ENCODE measurements at places on chromosomes 4 and X.

DNA sequence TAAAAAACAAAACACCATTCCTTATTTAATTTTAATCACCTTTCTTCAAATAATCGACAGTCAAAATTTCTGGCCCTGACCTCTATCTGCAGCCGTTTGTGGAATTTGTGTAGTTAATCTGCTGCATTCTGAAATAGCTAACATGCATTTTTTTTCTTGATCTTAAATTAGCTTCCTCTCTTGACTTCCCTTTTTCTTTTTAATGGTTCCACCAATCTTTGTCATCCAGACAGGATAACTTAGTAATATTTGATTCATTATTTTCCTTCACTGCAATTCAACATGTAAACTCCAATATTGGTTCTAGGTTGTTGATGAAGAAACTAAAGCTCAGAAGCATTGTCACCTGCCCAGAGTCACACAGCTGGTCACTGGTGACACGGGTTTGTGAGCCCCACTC is 77.3 kb downstream of the ARHGAP10 start:
- DNase-seq, result no peak

DNA sequence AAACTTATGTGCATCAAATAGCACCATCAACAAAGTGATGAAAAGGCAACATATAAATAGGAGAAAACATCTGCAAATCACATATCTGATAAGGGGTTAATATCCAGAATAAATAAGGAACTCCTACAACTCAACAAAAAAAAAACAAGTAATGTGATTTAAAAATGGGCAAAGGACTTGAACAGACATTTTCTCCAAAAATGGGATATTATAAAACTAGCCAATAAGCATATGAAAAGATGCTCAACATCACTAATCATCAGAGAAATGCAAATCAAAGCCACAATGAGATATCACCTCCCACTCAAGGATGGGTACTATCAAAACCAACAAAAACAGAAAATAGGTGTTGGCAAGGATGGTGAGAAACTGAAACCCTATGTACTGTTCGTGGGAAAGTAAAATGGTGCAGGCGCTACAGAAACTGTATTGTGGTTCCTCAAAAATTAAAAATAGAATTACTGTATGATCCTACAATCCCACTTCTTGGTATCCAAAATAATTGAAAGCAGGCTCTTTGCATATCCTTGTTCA is 2.4 kb downstream of the DNAJB14 start:
- DNase-seq, result no peak

DNA sequence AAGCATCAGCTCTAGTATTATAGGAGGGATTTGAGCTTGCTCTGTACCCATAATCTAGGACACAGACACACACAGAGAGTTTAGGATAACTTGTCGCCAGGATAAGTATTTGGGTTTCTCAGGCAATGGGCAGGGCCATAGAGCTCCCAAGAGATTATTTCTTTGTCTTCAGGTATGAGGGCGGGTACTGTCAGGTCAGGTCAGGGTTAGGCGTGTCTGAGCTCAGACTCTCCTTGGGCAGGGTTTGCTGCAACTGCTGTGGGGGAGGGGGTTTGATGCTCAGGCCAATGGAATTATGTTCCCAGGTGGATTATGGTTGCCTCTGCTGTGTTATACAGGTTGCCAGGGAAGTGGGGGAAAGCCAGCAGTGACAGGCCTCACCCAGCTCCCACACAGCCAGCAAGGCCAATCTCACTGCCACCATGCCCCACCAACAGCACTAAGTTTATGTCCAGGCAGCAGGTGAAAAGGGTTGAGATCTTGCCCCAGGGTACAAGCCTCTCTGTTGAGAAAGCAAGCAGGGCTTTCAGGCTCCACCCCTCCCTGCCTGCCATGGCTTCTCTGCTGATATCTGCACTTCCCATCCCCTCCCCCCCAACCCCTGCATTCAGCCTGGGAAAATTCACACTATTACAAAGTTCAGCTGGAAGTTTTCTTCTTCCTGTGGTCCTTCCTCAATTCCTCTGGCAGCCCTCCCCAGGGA is 101.3 kb downstream of the RRAGB start:
- DNase-seq, result no peak

GRCh38 chrX:73765776-73766430 is 202.9 kb downstream of the CHIC1 start:
- no peak for DNase-seq

DNA sequence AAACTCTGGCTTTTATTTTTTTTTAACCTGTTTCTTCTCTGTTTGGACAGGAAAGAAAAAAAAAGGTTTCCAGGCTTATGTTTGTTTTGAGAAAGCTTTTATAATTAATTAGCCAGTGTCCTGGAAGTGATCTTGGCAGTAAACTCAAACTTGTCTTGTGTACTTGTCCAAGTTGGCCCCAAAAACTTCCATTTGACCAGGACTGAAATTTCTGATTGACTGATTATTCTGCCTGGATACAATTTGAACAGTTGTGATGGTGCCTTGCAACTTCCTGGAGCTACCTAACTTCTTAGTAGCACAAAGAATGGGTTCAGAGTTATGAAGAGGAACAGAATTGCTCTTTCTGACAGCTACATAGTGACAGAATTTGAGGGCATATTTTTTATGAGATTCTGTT is 62.0 kb downstream of the SLC4A4 start:
- DNase-seq, result no peak

GRCh38 chr4:144171697-144172096 is 31.2 kb upstream of the GYPA start:
- DNase-seq, result no peak

DNA sequence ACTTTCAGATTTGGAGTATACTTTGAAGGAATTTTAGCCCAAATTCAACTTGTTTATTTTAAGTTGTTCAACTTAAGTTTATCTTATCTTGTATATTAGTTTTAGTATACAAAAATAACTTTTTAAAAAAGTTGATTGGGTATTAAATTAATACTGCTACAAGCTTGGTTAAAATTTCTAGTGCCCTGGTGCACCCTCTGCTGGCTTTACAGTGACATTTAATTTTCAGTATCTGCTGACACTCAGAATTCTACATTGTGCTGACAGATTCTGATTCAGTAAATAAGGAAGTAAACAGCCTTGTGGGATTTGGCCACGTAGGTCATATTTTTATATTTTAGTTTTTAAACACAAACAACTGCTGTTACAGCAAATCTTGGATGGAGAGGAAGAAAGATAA is 2.9 kb downstream of the EDA start:
- DNase-seq, result no peak

DNA sequence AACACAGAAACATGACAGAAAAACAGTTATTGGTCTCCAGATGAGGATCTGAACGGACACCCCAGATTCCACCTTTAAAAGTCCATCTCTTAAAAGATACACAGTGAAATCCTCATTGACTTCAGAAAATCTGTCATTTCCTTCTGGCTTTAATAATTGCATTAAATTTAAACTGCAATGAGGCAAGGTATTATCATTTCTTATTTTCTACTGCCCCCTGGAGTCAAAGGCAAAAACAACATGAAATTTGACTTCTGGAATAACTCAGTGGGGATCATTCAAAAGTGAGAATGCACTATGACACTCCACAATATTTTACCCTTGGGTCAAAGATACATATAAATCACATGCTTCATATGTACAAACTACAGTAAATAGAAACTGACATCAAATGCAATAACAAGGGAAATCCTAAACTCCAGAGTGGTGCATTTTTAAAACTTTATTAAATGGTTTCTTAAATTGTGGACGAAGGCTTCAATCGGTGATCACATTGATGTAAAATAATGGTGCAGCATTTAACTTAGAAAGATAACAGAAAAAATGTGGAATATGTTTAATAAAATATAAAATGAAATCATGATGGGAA is 56.4 kb upstream of the SPANXN1 start:
- no peak for DNase-seq

- DNase-seq, result no peak
These were observed 53.5 kb downstream of the HTRA3 start for GRCh38 chr4:8322794-8323704.

DNA sequence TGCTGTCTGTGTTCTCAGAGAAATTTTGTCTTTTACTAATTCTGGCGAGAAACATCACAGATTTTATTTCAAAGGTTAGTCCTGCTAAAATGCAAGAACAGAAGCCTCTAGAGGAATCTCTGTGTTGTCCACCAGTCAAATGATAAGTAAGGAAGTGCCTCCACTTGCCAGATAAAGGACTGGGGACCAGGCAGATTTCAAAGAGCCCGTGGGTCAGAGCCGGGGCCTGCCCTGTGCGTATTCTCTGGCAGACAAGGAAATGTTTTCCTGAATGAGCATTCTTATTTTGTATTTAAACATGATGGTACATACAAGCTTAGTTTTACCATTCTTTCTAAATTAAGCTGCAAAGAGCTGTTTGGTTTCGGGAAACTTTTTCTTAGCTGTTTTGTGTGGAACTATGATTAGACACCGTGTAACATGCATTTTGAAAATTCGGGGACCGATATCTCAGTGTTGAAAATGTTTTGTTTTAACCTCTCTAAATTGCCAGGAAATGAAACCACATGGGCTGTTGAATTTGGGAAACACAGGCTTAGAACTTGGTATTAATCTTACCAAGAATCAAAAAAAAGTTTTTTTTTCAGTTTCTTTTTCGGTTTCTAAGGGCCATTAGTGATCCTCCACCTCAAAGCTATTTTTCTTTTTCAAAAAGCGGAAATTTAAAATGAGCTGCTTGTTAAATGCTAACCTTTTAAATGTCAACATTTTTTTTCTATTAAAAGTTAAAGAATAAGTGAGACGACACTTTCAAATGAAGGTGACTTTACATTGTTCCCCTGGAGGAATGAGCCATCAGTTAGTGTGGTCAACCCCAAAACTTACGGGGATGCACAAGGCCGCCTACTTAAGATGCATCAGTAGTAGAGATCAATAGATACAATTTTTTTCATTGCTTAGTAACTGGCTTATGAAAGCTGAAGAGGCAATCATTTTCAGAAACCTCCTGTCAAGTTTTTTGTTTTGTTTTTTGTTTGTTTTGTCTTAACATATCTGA is 89.6 kb upstream of the MTM1 start:
- DNase-seq, result no peak

DNA sequence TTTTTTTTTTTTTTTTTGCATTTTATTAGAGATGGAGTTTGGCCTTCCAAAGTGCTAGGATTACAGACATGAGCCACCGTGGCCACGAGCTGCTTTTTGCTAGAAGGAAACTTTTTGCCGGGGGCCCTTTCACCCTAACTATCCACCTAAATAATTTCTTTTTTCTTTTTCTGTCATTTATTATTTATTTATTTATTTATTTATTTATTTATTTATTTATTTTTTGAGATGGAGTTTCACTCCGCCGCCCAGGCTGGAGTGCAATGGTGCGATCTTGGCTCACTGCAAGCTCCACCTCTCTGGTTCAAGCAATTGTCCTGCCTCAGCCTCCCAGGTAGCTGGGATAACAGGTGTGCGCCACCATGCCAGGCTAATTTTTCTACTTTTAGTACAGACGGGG is 303.9 kb downstream of the ASMT start:
- DNase-seq, result no peak

- no peak for DNase-seq
These were observed 37.1 kb downstream of the PCDH10 start for GRCh38 chr4:133186210-133186609.

DNA sequence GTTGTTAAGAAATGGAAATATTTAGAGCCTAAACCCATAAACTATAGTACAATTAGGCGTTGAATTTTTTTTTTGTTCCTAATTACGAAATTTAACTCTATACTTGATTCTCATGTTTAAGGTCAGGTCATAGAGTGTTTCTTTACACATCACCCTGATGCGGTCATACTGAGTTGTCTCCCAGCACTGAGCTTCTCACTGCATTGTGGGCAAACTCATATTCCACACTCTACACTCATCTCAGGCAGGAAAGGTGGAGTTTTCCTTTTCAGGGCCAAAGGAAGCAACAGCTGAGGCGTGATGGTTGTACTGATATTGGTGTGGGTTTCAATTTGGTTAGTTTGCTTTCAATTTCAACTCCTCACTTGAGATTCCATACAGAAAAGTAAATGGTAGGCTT is 75.4 kb downstream of the FAT4 start:
- DNase-seq, result no peak

DNA sequence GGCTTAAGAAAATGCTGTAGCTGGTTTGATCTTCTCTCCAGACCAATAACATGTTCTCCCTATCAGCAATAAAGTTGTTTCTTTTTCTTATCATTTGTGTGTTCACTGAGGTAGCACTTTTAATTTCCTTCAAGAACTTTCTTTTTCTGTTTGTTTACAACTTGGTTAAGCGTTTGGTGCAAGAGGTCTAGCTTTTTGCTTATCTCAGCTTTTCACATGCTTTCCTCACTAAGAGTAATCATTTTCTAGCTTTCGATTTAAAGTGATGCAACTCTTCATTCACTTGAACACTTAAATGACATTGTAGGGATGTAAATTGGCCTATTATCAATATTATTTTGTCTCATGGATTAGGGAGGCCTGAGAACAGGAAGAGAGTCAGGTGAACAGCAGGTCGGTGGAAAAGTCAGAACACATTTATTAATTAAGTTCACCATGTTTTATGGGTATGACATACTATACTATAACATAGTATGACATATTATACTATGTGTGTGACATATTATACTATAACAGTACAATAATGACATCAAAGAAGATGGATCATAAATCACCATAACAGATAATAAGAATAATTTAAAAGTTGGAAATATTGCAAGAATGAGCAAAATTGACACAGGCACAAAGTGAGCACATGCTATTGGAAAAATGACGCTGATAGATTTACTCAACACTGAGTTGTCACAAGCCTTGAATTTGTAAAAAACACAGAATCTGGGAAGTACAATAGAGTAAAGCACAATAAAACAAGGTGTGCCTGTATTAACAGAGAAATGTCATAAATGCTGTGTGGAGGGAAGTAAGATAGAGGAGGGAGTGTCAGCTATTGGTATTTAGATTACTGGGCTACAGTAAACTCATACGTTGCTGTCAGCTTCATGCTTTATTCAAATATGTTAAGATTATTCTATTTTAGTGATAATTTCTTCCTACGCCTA is 218.6 kb upstream of the SLC7A11 start:
- no peak for DNase-seq

DNA sequence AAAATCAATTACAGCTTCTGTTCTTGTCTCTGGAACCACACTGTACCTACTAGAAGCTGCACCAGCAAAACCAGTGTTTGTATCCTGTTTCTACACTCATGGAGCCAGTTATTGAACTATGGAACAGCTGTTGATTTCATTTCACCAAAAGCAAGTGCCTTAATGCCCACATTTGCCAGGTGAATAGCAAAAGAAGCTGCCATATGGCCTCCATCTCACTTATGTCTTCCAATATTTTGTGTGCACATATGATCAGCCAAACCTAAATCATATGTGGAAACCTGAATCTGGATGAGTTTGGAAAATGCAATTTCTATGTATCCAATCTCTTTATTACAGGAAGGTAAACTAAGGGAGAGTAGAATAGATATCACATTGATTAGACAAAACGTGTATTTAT is 415.8 kb upstream of the GRID2 start:
- no peak for DNase-seq

GRCh38 chr4:82230306-82230705 is 143.5 kb downstream of the HNRNPD start:
- no peak for DNase-seq

GRCh38 chr4:47913330-47913729 is 1.1 kb downstream of the NFXL1 start:
- DNase-seq, result no peak

GRCh38 chrX:104621781-104622180 is 55.8 kb downstream of the IL1RAPL2 start:
- no peak for DNase-seq
